CD4-positive, alpha-beta T cell treated with Interleukin-15 for 4 hours (primary cell): ENCODE measurements at places on chromosomes 12 and 14.
A peak's percentile ranks its signal among the peaks of the same experiment; 100 is the strongest.

GRCh38 chr14:33420051-33420627, 481.5 kb downstream of the NPAS3 start:
- no peak for DNase-seq

DNA sequence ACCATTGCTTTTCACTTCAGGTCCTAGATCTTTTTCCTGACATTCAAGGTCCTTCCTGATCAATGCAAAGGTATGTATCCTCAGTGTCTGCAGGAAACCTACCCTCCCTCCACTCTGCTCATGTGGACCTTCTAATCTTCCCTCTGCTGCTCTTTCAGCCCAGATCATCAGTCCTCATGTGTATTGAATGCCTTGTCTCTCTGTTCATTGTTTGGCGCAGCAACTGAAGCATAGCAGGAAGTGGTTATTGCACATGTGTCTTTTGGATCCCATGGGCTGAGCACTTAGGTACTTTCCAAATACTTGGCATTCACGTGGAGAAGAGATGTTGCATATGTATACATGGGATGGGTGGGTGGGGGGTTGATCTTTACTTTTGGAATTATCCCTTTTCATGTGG, 4.3 kb upstream of the NIN start:
- peak; percentile 35 for DNase-seq

DNA sequence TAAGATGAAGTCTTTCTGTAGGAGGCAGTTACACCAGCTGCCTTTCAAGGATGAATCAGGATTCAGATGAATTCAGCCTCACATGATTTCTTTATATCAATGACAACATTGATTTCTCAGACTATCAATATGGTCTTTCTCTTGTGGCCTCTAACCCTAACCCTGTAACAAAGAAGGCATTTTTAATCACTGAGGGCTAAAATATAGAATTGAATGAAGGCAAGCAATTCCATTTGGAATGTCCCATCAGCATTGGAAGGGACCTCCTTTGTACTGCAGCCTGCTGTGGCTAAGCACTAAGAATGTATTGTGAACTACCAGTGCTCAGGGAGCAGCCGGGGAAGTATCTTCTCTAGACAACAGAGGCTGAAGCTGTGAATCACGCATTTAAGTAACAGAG, 90.6 kb upstream of the FRMD6 start:
- no peak for DNase-seq

DNA sequence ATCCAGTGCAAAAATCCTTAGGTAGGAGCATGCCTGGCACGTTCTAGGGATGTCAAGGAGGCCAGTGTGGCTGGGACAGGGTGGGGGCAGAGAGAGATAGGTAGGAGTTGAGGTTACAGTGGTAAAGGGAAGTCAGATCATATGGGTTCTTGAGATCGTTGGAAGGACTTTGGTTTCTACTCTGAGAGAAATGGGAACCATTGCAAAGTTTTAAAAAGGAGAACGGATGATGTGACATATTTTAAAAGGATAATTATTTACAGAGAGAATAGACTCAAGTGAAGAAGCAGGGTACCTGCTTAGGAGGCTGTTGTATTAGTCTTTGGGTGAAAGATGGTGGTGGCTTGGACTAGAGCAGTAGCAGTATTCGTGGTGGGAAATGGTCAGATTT, 47.6 kb upstream of the ATP2B1 start:
- no peak for DNase-seq

DNA sequence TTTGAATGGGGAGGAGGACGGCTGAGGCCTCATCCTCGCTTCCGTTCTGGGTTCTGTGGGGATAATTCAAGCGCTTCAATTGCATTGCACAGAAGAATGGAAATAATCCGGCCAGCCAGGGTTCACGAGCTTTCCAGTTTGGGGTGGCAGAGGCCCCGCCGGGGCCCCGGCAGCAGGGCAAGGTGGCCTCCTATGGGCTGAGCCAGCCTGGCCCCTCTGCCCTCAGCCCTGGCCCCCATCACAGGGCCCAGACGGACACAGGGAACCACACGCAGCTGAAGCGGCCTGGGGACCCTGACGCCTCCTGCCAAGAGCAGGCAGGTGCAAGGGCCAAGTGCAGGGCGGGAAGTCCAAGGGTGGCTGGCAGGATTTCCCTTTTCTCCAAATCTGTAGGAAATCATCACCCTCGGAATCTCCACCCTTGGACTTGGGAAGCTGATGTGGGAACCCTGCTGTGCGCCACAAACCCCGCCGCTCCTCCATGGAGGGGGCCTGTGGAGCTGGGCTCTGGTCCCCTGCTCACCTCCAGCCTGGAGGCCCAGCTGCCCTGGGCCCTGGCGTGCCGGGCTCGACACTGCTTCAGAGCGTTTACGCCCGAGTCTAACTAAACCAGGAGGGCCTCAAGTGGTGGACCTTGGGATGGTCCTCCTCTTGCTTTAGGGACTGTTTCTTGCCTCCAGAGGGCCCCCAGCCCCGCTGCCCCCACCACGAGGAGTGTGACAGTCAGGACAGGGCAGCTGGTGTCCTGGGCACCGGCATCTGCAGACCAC, 78.4 kb downstream of the MOK start:
- no peak for DNase-seq

DNA sequence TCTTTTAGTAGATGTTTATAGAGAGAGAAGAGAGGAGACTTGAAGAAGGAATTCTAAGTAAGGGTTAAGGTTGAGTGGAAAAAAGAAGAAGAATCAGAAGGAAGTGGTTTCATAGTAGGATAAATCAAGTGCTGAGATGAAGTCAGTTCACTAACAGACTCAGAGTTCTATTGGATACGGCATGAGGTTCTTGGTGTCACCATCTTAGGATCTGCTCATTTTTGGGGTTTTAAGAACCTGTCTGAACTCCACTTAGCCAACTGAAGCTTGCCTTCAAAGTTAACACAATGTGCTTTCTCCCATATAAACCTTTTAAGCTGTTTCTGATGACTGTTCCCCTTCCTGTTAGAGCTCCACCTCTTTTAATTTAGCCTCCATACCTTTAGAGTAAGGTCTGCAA, 152.6 kb downstream of the PRKCH start:
- no peak for DNase-seq

- no peak for DNase-seq
These were observed 72.6 kb downstream of the TBX3 start for GRCh38 chr12:114611145-114612018.

GRCh38 chr12:57887631-57888408, 41.3 kb upstream of the CTDSP2 start:
- DNase-seq = no peak

DNA sequence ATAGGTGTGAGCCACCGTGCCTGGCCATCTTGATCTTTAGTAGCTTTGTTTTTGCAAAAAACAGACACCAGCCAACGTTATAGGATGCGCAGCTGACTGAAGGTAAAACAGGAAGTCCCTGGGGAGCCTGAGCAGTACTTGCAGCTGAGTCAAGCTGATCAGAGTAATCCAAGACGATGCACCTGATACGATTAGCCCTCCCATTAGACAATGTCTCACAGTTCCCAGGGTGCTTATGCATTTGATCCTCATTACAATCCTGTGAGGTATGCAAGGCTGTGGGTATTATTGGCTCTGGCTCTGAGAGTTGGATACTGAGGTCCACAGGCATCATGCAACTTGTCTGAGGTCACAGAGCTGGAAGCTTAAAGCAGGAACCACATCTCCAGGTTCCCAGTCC, 8.1 kb downstream of the KRT18 start:
- peak; percentile 2 for DNase-seq

DNA sequence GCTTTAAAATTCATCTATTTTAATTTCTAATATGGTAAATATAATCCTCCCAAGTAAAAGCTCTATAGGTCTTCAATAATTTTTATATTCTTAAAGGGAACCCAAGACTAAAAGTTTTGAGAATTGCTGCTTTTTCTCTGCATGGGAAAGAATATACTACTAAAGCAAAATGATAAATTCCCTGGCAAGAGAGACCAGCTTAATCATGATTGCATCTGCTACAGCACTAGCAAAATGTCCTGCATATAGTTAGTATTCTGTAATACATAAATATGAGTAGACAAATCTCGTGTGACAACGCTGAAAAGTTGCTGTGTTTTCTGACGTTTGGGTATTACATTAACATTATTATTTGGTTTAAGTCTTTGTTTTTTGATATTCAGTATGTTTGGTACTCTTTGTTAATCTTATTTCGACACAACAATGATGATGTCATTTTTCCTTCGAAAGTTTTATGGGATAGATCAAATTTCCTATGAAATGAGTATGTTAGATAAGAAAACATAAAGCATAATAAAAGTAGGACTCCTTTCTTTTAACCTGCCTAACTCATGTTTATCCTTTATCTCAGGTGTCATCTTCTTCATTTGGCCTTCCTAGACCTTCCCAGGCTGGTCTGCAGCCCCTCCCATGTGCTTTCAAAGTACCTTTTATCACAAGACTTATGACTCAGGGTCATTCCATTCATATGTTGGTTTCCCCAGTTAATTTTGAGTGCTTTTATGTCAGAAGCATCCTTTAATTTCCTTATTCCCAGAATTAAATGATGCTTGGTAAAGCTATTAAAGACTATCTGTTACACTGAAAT, 321.9 kb downstream of the RAD51B start:
- no peak for DNase-seq

DNA sequence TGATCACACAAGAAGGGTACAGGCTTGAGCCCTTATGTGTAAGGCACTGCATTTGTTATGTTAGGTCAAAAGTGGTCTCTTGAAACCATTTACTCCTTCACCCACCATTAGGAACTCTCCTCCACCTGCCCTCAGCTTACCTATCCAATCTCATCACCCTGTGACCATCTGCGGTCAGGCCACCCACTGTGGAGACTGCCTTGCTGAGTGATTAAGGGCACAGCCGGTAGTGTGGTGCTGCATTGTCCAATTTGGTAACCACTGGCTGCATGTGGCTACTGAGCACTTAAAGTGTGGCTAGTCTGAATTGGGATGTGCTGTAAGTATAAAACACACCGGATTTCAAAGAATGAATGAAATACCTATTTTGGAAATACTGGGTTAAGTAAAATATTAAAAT, 177.1 kb upstream of the PARP11 start:
- no peak for DNase-seq

DNA sequence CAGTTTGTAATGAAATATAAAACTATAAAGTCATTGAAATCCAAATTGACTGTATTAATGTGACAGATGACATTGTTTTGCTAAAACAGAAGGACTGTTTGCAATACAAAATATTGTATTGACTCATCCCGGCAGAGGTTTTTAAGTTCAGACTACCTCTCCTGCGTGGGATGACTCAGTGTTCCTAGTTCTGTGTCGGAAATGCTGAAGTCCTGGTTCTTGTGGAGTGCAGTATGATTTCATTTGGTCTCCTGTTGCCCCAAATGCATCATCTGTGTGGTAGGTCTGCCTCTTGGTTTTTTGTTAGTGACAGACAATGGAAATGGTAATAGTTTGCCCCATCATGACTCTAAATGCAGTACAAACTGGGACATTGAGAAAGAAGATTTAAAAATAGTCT, 27.8 kb downstream of the PELI2 start:
- no peak for DNase-seq

GRCh38 chr12:49776413-49776812, 35.1 kb downstream of the TMBIM6 start:
- DNase-seq = peak; percentile 58

DNA sequence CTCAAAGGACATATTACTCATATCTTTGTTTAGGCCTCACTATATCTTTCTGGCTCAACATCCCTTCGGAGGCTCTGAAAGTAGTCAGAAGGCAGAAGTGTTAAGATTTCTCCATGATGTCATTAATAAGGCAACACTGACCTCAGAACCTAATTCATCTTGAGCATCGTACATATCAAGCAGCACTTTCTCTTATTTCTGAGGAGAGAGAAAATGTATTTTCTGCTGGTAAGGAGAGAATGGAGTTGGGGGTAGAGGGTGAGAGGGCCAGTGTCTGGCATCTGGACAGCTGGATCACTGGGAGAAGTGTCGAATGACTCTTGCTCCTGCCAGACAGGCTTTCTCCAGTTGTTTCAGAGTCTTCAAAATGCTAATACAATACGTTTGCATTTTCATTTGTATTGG, 213.2 kb upstream of the PRICKLE1 start:
- no peak for DNase-seq

DNA sequence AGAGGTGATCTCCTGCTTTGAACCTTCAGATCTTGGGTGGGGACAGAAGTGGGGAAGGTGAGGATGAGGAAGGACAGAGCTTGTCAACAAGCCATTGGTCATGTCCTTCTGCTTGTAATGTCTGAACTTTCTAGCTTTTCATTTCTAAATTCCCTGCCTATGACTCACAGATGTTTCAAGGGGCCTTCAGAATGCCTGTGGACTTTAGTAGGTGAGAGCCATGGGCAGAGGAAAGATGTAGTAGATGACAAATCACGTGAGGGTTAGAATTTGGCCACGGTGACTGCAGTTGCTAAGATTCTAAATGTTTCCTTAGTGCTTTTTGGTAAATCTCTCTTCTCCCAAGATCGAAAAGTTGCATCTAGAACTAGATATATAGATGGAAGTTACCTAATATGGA, 18.7 kb upstream of the CREBL2 start:
- DNase-seq = no peak

DNA sequence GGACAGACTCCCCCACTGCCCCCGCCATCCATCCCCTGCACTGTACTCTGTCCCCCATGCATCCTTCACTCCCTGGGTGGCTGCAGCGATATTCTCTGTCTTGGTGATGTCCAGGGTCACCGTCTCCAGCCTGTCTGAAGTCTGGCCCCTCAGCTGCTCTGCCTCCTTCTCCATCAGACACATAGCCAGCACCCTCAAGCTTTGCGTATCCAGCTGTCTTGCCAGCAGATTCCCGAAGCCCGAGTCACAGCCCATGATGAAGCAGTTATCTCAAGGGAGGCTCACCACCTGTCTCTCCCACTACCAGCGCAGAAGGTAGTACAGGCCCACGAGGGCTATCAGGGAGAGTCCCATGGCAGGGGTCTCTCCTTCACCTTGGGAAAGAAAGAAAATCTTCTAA, 77.8 kb downstream of the HSD17B6 start:
- no peak for DNase-seq

GRCh38 chr12:7628381-7628961, 37.2 kb downstream of the APOBEC1 start:
- DNase-seq = no peak

DNA sequence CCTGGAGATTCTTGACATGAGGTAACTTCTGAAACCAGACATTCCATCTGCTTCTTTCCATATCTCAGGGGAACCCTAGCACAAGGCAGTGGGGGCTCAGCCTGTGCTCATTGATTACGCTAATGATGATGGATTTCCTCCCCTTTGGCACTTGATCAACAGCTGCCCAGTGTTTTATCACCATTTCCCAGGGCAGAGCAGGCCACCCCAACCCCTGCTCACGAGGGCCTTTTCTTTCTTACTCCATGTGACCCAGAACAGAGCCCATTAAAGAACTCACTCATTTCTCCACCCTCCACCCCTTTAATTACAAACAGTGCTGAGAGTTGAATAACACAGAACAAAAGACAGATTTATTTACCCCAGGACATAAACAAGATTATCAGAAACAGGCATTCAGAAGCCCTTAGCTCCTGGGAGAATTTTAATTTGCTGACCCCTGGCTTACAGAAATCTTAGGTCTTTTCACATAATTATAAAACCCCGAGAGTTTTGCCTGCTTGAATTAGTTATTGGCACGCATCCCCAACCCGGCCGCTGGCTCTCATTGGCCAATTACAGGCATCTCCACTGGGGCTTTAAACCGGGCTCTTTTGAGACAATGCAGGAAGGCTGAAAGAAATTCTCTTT, 32.0 kb upstream of the CCDC60 start:
- DNase-seq = no peak

GRCh38 chr12:88375306-88376305, 204.7 kb downstream of the KITLG start:
- DNase-seq = no peak
